ENCODE measurements at places on chromosomes 1 and 21.
A peak's percentile ranks its signal among the peaks of the same experiment; 100 is the strongest.

DNA sequence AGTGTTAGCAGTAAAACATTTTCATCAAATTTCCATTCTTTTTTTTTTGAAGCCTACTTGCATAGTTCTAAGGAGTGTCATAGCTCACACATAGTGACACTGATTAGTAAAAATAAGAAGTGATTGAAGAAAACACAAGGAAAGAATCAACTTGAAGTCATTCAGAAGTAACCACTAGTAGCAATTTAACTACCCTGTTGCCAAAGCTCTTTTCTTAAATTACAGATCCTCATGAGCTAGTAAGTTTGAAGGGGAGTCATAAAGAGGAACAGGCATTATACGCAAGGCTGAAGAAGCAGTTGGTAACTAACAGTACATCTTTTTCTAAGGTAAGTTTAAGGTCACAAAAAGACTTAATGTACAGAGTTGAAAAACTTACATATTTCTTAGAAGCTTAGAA is 332.2 kb downstream of the CHRM3 start:
- no peak for DNase-seq

DNA sequence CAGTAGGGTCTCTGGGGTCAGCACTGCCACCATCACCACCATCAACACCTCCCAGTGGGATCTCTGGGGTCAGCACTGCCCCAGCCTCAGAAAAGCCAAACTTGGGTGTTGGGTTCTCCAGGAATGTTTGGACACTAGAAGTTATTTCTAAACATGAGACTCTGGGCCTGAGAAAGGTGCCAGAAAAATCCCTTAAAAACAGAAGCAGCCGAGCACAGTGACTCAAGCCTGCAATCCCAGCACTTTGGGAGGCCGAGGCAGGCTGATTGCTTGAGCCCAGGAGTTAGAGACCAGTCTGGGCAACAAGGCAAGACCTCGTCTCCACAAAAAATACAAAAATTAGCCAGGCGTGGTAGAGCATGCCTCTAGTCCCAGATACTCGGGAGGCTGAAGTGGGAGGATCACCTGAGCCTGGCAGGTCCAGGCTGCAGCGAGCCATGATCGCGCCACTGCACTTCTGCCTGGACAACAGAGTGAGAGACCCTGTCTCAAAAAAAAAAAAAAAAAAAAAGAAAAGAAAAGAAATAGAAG is 470 bp downstream of the PTAFR start:
- DNase-seq: no peak

DNA sequence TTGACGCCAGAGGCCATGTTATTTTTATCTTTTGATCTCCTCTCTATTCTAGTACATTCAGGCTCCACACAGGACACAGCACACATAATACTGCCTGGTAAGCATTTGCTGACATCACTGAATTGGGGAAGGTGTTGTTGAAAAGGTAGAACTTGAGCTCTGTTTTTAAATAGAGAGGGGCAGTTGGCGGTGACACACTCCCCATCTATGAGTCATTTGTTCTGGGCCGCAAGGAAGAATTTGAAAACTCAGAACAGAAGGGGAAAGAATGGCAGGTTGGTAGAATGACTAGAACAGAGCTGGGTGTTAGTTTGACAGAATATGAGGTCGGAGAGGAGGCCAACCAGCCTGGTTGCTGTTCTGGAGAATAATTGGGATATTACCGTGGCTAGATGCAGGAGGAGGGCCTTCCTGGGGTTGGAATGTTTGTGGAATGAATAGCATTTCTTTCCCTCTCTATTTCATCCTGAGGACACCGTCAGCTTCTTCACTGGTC is 52.1 kb upstream of the ERRFI1 start:
- DNase-seq: peak; percentile 5

GRCh38 chr21:35502821-35503220 is 453.7 kb upstream of the RUNX1 start:
- DNase-seq: no peak

- no peak for DNase-seq
Measured at GRCh38 chr1:218478336-218478735, 133.2 kb downstream of the TGFB2 start.

GRCh38 chr1:84510668-84511067 is 4.3 kb upstream of the GNG5 start:
- no peak for DNase-seq

DNA sequence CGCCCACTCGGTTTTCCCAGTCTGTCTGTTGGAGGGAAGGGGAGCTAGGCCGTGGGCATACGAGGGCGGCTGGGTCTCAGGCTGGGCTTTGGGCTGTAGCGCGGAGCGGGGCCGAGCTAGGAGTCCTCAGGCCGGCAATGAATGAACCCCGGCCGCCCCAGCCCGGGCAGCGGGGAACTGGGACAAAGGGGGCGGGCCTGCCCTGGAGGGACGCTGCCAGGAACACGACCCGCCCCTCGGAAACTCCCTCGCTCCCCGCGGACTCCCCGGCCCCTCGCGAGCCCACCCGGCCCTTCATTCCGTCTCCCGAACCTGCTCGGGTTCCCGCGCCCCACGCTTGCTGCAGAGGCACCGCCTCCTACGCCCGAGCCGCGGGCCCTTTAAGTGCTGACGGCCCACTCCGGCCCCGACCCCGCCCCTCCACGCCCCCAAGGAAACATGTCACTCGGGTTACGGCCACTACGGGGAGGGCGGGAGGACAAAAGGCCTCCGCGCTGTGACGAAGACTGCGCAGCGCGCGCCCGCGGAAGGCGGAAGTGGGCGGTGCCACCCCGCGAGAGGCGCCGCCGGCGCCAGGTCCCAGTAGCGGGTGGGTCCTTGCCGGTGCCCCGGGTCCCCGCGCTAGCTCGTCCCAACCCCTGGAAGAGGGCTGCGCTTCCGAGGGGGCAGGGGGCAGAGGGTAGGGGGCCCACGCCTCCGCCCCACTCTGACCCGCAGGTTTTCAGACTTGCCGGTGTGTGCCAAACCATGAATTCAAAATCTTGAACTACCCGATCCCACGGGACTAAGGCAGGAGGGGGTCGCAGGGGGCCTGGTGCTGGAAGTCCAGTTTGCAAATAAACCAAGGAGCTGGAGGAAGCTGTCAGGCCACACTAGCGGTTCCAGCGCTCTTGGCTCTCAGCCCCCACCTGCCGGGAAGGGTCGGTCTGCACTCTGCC is at the start of gene GALE:
Gene GALE (minus strand): TSS at position 355 of the 938 bp plus-strand sequence. CDS start 1,747 bp downstream, outside the sequence.
- peak; percentile 99 for DNase-seq

DNA sequence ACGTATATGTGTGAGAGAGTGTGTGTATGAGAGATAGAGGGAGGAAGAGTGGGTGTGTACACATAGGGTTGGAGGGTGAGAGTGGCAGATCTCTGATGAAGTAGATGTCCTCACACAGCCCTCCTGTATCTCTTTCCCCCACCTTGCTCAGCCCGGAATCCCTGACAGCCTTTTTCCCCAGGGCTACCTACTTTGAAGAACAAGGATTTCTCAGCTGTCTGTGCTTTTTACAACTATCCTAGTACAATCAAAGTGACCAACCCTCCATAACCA is 29.1 kb upstream of the CADM3 start:
- DNase-seq: no peak

GRCh38 chr1:110243146-110243545 is 33.0 kb downstream of the KCNC4 start:
- no peak for DNase-seq

GRCh38 chr21:34611528-34611927 is 3.4 kb downstream of the RCAN1 start:
- no peak for DNase-seq

GRCh38 chr1:85058311-85058710 is 10.0 kb upstream of the MCOLN3 start:
- no peak for DNase-seq

GRCh38 chr1:193588311-193589082 is 402.1 kb upstream of the B3GALT2 start:
- DNase-seq: no peak

- DNase-seq: no peak
Measured at GRCh38 chr1:172642970-172643369, 15.9 kb upstream of the FASLG start.

GRCh38 chr1:41108696-41109275 is 87.3 kb upstream of the SLFNL1 start:
- no peak for DNase-seq
